ENCODE measurements at places on chromosomes 5 and 9.

DNA sequence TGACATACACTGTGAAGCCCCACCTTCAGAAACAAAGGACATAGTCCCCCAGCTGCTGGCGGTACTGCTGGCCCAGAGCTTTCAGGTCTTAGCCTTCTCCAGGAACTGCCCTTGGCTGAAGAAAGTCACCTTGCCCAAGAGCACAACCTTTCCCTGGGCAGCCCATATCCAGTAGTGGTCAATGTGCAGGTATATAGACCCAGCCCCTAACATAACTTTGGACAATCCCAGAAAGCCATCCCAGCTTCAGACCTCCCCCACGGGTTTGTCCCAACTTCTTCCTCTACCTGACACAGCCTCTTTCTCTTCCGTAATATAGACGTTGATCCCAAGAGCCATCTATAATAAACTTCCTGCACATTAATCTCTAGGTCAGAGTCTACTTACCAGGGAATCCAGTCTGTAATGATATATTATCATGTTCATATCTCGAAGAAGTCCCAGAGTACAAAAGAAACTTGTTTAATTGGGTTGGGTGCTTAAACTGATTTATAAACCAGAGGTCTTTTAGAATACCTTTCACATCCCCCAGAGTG lies 157.4 kb downstream of the SNCAIP start:
- DNase-seq, result no peak

DNA sequence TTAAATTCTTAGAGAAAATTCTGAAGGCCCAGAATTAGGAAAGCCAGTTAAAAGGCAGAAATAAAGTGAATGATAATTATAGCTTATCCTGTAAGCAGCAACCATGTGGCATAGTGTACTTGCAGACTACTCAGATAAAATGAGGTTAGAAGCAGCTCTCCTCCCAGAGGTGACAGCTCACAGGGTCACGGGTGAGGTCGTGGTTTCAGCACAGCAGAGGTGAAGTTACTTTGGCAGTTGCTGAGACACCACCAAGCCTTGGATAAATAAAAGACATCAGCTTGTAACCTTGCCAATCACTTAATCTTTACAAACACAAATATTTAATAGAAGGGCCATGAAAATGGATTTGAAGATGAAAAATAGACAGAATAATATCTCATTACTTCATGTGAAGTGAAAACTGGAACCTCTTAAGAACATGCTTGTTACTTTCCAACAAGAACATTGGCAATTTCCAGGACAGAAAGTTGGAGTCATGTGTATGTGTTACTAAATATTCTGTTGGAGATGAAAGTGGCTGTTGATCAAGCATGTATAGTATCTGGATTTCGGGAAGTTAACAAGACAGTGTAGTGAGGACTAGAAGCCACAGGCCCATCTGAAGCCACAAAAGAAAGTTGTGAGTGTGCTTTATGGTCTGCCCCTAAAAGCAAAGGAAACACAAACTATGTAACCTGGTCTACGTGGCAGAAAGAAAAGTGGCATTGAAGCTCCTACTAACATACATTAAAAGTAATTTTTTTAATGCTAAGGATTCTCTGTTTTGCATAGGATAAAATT lies 134.4 kb downstream of the ERCC6L2 start:
- DNase-seq, result no peak

GRCh38 chr9:103444176-103444575 lies 449.0 kb downstream of the CYLC2 start:
- DNase-seq, result no peak

GRCh38 chr9:99602854-99603253 lies 218.8 kb upstream of the NR4A3 start:
- DNase-seq, result no peak

GRCh38 chr9:93301291-93301811 lies 117.4 kb downstream of the WNK2 start:
- DNase-seq, result no peak

DNA sequence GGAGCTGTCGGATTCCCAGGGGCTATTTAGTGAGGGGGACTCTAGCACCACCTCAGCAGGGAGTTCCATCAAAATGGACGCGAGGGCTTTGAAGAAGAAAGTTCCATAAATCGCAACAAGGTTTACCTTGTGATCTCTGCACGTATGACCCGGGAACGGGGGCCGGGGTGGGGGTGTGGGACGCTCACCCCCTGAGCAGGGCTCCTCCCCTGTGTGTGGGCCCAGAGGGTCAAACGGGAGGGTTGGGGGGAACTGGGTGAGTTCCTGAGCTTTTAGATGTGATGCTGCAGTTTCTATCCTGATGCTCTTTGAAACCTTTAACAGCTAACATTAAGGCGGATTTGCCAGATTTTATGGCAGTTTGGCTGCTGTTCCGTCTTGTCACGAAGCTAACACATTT lies 18.9 kb upstream of the LRRC14B start:
- no peak for DNase-seq

- DNase-seq, result no peak
Measured at GRCh38 chr5:105878402-105878801, 1792.3 kb downstream of the EFNA5 start.

DNA sequence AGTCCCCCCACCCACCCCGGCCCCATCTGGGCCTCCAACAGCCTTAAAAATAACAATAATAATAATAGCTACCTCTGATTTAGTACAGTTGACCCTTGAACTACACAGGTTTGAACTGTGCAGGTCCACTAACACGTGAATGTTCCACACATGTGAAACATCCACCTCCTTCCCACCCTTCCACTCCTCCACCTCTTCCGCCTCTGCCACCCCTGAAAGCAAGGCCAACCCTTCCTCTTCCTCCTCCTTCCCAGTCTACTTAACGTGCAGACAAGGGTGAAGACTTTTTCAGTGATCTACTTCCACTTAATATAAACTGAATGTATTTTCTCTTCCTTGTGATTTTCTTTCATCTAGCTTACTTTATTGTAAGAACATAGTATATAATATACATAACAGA lies 10.8 kb downstream of the PDGFRB start:
- DNase-seq, result no peak
